Fibroblast of skin of scalp (primary cell): ENCODE measurements at places on chromosomes 16 and 17.

DNA sequence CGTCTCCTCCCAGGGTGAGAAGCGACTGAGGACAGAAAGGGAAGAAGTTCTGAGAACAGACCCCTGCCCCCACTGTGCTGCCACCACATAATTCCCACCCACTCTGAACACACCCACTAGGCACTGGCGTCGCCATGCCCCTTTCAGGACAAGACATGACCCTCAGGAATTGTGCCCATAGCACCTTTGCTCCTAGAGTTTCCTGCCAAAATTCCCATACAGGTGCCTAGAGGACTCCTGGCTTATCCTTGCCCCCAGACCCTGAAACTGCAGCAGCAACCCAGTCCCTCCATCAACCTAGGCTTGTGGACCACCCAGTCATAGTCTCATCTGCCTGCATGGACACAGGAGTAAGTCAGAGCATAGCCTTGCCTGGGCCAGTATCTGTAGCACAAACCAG lies 157.7 kb upstream of the ZNF267 start:
- DNase-seq, result no peak

DNA sequence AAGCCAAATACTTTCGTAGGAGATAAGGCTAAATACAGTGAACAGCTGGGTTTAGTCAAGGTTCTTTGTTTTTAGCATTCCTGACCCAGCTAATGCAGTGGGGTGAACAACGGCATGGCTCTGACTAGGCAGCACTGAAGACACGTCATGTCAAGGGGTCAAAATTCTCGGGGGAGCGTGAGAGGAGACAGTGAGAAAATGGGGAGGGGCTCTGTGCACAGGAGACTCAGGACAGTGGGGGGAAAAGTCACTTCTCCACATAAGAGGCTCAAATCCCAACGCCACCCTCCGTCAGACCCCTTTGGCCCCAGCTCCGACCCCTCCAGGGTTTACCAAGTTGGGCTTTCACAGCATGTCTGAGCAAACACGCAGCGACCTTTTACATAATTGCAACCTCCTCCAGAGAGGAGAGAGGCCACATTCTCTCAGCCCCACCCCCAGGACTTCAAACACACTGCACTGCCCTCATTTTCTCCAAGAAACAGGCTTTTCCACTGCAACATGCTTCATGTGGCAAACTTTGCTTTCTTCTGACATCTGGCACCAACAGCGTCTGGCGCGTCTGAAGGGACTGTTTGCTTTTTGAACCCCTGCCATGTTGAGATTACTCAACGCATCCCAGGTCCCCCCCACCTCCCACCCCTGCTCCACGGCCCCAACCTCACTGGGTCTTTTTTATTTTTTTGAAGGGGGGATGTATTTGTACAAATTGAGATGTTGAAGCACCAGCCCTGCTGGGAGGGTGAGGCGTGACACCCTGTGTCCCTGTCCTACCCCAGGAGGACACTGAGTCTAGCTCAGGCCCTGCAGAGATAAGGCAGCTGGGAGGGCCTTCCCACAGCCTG lies 30.0 kb downstream of the AXIN2 start:
- peak; percentile 81 for DNase-seq

GRCh38 chr16:15970202-15970601 lies 20.8 kb downstream of the ABCC1 start:
- DNase-seq, result no peak

DNA sequence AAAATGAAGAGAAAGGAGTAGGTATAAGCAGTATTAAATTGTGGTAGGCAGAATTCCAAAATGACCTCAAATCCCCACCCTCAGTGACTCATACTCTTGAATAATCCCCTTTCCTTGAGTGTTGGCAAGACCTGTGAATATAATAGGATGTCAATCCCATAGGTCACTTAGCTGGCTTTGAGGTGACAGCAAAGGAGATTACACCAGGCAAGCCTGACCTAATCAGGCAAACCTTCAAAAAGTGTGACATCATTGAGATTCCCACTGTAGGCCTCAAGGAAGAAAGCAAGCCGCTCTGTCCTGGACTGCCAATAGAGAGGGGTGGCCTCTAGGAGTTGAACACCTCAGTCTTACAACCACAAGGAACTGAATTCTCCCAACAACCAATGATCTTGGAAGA lies 535.2 kb downstream of the RBFOX1 start:
- DNase-seq, result no peak

- no peak for DNase-seq
Measured at GRCh38 chr16:11205754-11206581, 50.0 kb downstream of the SOCS1 start.

DNA sequence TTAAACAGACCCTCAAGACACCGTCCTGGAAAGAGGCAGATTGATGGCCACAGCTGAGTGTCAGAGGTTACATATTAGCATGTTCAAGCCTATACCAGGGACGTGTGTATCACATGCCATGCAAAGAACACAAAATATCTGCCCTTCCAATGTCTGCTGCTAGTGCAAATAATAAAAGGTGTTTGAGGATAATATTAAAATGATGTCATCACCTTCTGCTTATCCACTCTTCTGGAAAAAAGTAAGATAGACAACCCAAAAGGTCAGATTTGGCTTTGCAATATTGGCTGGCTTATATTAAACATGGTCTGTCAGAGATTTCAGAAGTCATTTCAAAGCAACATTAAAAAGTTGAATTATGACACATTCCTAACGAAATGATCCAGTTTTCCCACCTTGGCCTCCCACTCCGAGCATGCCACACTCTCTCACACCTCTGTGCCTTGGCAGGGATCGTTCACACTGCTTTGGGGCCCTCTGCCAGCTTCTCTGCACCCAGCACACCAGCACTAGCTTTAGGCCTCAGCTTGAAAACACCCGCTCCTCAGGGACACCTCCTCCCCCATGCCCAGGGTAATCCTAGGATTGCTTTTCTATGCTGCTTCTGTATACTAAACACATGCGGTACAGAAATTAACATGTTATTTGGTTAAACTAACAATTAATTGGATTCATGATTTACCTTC lies 248.2 kb downstream of the NTN1 start:
- DNase-seq, result no peak

GRCh38 chr16:72664056-72664508 lies 383.8 kb downstream of the ZFHX3 start:
- DNase-seq, result no peak

DNA sequence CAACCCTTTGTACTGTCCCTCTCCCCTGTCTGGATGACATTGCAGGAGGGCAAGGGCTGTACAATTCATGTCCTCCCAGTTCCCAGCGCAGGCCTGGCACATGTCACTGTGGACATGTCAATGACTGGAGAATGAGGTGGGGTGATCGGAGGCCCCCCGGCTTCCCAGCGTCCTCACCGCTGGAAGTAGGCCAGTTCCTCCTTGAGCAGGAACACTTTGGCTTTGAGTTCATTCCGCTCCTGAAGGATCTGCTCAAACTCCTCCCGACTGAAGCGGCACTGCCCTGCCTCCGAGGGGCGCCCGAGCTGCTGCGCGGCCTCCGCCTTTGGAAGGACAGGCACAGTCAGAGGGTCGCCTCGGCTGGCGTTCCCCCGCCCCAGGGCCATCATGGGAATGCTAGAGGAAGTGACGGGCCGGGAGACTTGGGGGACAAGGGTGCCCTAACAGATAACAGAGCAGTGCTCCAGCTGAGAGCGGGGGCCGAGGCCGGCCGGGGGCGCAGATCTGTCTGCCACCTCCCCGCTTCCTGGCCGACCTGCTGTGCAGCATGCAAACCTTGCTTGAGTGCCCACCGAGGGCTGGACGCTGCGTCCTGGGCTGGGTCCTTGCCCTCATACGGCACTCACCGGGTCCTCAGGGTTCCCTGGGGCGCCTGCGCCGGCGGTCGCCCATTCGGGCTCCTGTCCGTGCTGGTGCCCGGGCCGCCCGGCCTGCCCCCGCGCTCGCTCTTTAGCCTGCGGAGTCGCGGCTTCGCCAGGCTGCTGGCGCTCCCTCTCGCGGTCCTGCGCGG lies 1.3 kb downstream of the RILP start:
- peak; percentile 29 for DNase-seq

DNA sequence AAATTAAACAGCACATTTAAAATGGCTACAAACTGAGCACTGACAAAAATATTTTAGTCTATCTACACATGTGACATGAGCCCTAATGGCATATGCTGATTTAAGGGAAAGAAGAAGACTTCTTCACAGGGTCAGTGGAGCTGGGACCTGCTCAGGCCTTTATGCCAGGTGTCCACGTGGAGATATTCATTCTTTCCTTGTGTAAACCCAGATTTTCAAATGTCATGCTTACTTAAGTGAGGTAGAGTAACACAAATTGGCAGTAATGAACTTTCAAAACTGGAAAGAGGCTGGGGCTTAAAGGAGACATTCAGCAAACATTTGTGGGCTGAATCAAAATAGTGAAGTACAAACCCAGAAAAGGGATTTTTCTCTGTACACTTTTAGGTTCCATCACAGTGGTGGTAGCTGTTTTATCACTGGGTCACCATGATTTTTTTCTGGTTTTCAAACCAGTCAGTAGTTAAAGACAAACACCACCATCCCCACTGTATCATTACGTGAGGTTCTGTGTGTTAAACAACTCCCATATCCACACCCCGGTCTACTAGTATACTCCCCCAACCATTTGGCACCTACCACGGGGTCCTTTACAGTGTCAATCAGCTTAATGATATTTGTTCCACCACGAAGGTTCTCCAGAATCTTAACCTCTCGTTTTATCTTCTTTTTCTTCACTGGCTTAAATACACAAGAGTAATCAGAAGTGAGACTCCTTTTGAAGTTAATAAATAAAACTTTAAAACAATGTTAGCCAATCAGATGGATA lies 11.5 kb downstream of the CSNK2A2 start:
- no peak for DNase-seq

DNA sequence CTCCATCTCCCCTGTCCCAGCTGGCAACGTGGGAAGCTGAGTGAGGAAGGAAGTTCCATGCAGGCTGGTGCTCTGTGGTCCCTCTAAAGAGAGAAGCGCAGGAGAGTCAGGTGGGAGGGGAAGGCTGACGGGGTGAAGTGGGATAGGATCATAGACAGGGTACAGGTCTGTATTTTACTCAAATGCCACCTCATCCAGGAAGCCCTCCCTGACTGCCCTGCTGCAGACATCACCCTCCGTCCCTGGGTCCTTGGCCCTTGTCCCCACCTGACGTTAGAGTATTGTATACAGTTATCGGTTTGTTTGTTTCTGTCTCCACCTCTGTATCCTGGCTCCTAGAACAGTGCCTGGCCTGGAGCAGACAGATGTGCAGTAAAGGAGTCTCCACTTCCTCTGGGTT lies 11.7 kb downstream of the CANT1 start:
- no peak for DNase-seq

GRCh38 chr17:75848523-75849278 lies 4.5 kb upstream of the UNC13D start:
- no peak for DNase-seq

DNA sequence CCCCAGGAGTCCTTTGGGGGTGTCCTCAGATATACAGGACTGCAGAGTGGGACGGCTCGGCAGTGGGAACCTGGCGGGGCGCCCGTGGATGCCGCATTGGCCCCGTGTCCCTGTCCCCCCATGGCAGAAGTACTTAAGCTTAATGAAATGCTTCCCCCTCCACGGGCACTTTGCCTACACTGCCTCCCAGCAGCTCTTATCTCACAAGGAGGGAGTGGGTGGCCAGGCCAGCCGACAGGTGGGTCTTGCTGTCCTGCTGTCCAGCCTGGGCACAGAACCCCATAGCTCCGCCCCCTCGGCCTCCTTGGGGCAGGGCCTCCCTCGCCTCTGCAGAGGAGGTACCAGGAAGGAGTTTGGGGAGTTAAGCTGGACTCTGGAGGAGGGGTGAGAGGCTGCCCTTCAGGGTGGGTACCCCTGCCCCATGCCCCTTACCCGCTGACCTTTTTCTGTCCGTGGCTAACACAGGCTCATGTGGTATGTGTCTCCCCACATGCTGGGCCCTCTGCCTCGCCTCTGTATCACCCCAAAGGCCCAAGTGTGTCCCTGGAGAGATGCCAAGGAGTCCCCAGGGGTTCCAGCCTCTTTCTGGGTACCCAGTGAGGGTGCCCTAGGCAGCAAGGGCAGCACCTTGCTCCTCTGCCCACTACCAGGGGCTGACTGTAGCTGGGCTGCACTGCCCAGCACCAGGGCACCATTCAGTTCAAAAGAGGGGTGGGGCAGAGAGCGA lies 8.7 kb downstream of the THRA start:
- DNase-seq, result no peak

GRCh38 chr17:48597778-48598631 lies 4.4 kb upstream of the HOXB5 start:
- peak; percentile 37 for DNase-seq

- DNase-seq, result no peak
Measured at GRCh38 chr16:57951204-57951960, 19.5 kb downstream of the CNGB1 start.

- DNase-seq, result no peak
Measured at GRCh38 chr16:48560692-48561091, 49.3 kb downstream of the N4BP1 start.

GRCh38 chr17:61756561-61756960 lies 106.8 kb downstream of the BRIP1 start:
- DNase-seq, result no peak

DNA sequence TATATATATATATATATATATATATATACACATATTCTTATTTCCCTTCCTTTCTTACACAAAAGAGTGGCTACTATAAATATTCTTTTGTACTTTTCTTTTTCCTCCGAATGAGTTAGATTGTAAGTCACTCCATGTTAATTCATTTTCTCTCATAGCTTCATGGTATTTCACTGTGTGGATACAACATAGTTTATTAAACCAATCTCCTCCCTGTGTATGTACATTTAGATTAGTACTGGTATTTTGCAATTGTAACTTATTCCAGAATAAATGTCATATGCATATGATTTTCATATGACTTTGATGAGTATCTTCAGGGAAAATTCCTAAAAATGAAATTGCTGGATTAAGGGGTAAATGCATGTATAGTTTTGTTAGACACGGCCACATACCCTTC lies 20.0 kb upstream of the FA2H start:
- no peak for DNase-seq

GRCh38 chr16:3538222-3538621 lies 37.4 kb downstream of the CLUAP1 start:
- DNase-seq, result no peak

DNA sequence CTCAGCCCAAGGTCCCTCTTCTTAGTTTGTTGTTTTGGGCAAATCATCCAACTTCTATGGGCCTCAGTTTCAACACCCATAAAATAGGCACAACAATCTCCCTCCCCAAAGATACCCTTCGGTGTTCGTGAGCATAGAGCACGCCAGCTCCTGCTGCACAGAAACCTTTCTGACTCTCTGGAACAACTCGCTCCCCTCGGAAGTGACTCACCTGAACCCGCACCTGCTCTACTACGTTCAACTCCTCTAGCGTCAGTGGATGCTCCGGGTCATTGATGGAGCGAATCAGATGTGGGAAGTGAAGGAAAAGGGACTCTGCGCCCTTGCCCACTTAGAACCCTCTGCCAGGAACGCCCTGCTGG lies 445 bp downstream of the CIAO2B start:
- DNase-seq, result no peak

- peak; percentile 88 for DNase-seq
Measured at GRCh38 chr16:65782611-65783600, 583.6 kb upstream of the CDH5 start.
